Dermis blood vessel endothelial cell (primary cell): ENCODE measurements at places on chromosomes 3 and 15.
A peak's percentile ranks its signal among the peaks of the same experiment; 100 is the strongest.

DNA sequence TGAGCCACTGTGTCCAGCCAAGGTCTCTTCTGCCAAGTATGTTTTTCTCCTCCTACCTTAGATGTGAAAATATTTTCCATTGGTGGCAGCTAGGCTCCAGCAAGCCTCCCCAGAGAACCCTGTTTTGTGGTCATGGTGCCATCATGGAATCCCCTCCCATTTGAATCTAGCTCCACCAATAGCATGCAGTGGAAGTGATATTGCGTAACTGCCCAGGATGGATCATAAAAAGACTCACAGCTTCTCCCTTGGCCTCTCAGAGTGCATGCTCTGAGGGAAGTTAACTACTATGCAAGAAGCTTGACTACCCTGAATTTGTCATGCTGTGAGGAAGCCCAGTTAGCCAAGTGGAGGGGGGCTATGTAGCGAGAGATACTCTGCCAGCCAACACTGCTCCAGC, 27.5 kb downstream of the CRYGS start:
- no peak for DNase-seq

GRCh38 chr15:78950343-78950742, 5.5 kb upstream of the CTSH start:
- no peak for DNase-seq

- no peak for DNase-seq
Measured at GRCh38 chr15:94893091-94893490, 661.7 kb downstream of the MCTP2 start.

- no peak for DNase-seq
Measured at GRCh38 chr3:171652932-171653331, 157.4 kb downstream of the PLD1 start.

- no peak for DNase-seq
Measured at GRCh38 chr3:58508437-58508836, 16.5 kb downstream of the KCTD6 start.

DNA sequence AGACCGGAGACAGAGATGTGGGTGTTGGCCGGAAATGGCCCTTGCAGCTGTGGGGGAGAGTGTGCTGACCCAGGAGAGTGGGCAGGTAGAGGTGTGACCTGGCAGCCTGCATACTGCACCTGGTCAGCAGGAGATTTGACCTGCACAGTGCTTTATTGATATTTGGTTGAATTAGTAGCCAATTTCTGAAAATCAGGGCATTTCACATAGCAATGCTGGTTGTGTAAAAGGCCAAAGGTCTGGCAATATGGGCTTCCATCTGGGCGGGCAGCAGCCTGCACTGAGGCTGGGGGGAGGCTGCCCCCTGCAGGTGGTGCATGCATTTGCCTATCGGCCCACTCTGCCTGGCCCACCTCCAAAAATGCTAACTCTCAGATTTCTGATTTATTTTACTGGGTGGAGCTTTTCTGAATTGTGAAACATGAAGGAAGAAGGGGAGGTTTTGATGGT, 9.4 kb upstream of the MGLL start:
- peak; percentile 73 for DNase-seq

DNA sequence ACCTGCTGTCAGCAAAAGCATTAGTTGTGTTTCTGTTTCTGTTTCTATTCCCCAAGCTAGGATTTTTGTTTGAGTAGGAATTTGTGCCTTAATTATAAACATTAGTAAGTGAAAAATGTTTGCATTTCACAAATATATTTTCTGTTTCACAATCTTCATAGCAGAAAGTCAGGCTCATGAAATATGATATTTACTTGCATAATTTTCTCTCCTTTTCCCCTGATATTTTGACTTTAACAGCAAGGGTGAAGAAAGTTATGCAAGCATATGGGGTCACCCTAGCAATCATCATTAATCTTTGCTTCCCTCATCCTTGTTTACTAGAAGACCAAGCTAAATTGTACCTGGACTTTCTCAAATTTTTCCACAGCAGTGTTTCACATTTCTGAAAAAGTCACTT, 140.3 kb upstream of the SEMA6D start:
- DNase-seq, result no peak

- DNase-seq, result peak; percentile 62
Measured at GRCh38 chr3:179682426-179683080, 29.7 kb downstream of the USP13 start.

DNA sequence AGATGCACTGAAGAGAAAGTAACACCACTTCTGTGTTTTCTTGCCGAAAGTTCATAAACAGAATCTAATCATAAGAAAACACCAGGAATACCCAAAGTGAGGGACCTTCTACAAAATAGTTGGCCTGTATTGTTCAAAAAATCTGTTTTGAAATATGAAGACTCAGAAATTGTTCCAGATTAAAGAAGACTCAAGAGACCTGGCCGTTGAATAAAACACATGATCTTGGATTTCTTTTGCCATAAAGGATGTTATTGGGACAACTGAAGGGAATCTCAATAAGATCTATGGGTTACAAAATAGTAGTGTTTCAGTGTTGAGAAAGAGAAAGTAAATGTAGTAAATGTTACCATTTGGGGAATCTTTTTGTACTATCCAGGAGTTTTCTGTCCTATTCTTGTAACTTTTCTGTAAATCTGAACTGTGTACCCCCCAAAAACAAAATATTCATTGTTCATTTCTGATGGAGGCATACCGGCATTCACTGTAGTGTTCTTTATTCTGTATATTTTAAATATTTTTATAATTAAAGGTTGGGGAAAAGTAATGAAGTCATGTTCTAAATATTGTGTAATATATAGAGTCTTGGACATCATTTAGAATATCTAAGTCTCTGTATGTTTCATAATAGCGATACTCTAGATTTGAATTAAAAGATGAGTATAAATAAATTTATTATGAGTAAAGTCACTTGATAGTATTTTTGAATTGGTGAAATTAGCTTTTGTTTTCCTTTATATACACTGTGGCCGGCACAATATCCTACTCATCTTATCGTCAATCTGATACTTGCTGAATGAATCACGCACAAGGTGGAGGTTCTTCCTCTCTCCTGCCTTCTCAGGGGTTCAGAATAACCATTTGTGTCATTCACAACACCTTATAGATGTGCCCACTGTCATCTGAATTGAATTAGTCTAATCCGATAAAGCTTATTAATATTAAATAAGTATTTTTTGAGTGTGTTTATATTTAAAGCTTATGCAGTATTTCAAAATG, 66.7 kb downstream of the TRAK1 start:
- DNase-seq, result no peak

DNA sequence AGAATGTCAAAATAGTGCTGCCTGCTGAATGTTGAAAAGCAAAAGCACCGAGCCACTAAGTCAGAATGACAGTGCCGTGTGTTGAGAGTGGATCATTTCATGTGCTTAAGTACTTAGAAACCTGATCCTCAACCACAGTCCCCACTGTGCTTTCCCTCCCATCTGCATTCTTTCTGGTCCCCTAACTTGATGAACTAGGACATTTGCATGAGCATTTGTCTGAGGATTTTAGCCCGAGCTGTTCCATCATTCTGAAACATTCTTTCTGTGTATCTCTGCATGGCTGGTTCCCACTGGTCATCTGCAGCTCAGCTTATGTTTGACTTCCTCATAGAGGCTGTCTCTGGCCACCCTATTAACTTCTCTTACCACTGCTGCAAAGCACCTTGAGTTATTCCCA, 42.0 kb downstream of the SST start:
- no peak for DNase-seq

DNA sequence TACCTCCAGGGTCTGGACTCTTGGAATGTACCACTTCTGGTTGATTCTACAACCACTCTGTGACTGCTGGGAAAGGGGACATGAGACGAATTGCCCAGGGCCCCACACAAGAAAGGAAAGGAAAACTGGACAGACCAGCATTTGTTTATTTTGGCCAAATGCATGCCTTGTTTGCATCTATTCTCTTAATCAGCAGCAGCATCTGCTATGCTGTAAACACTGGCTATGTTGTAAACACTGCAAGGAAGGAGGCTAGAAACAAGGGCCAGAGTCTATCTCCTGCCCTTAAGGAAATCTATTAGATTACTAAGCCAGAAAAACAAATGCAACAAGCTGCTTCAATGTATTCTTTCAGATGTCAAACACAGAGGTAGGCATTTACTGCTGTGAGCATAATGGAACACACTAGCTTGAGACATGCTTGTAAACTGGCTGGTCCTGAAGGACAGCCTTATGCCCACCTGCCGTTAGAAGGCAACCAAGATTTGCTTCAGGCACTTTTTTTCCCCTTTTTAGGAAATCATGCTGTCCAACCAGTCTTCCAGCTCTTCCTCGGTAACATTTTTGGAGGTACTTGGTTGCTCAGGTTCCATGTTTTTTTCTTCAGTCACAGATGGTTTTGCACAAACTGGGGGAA, 102.1 kb upstream of the CHRM5 start:
- DNase-seq, result no peak

- peak; percentile 53 for DNase-seq
Measured at GRCh38 chr3:41200669-41201021, 1.3 kb downstream of the CTNNB1 start.

DNA sequence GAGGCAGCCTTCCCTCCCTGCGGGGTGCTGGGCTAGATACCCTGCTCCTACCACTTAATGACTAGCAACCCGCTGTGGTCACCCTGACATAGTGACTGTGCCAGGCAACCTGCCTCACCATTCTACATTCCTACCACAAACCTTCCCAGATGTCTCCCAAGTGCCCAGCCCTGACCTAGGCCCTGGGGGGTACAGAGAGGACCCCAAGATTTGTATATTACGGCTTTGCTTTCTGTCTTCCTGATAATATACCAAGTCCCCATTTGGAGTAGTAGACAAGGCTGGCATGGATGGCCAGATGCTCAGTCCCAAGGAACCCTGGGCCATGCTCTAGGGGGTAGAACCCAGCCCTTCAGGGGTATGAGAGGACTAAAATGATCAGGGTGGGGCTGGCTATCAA, 31.0 kb downstream of the ESYT3 start:
- DNase-seq, result no peak

DNA sequence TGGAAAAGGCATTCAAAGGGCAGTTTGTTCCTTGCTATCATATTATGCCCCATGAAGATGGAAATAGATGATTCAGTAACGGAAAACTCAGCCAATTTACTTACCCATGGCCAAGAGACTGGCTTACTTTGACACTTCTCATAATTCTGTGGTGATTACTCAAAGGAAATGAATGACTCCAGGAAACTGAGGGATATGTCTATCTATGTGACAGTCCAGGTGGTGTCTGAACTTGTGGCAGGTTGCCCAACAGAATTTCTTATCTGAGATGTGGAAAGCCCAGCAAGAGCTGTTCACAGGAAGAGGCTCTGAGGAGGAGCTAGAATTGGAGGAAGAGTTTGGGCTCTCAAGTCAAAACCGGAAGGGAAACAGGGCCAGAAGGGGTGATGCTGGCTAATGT, 91.2 kb downstream of the KCNAB1 start:
- peak; percentile 93 for DNase-seq

DNA sequence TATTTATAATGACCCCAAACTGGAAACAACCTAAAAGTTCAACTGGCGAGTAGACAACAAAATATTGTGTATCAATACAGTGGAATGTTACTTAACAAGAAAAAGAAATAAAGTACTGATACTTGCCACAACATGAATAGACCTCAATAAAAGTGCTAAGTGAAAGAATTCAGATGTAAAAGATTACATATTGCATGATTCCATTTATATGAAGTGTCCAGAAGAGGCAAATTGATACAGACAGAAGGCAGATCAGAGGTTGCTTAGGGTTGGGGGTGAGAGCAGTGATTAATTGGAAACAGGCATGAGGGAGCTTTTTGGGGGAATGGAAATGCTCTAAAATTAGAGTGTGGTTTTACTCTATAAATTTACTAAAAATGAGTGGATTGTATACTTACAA, 183.3 kb downstream of the SATB1 start:
- no peak for DNase-seq

DNA sequence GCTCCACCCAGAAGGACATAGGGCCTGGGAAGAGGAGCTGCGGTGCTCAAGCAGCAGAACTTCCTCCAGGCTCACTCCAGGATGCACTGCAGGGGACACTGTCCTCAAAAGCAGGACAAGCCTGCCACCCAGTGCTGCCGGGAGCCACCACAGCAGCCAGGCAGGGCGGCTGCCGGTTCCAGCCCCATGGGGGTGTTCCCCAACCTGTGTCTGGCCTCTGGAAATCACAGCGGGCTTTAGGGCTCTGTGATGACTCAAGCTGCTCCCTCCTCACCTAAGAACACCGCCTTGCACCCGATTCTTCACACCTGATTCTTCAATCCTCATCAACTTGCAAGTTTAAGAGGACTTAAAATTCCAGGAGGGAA, 71.9 kb upstream of the SLC6A11 start:
- DNase-seq, result no peak

GRCh38 chr3:16190704-16191103, 16.2 kb downstream of the GALNT15 start:
- no peak for DNase-seq

- DNase-seq, result no peak
Measured at GRCh38 chr3:61780016-61780415, 218.6 kb downstream of the PTPRG start.

DNA sequence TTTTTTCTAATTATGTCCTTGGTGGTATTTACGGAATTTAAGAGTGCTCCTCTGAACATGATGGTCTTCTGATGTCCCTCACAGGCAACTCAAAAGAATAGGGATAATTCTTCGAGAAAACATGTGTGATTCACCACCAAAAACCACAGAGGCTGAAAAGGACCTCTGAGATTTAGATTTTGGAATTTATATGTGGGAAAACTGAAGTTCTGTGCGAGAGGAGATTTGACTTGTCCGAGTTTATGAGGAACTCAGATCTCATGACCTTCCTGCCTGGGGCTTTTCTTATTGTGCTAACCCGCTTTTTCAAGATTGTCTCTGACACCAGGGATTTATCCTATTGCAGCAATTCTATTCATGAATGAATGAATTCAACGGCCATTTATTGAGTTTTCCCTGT, 142.4 kb downstream of the FAM43A start:
- no peak for DNase-seq

DNA sequence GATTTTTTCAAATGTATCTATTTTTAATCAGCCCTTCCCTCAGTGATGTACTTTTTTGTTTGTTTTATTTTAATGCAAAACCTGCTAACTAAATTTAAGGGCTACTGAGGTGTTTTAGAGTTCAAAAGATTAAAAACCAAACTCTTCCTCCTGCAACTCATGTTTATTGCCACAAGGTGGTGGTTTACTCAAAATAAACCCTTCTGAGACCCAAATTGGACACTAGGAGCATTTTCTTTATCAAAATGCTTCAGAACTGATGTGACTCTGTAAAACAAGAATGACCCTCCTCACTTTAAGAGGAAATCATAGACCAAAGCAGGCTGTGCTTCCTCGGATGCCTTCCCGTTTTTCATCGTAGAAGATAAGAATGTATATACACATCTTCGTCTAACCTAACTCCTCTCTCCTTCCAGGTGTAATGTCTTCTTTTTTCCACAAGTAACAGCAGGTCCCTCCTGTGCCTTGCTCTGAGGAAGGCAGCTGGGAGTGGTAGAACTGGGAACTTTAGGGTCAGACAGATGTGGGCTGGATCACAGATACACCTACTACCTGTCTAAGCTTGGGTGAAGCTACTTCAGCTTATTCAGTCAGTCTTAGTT, 2.9 kb upstream of the NME9 start:
- DNase-seq, result peak; percentile 56
